T-cell (primary cell): ENCODE measurements at places on chromosomes 4 and X.

GRCh38 chr4:159764343-159764952 is 661.6 kb downstream of the RAPGEF2 start:
- no peak overlapping the region for H3K27ac ChIP-seq
- no peaks in the 10 kb centered on the region for H3K4me1 ChIP-seq
- no peak overlapping the region for H3K4me3 ChIP-seq
- no peaks in the 10 kb centered on the region for H3K27me3 ChIP-seq

DNA sequence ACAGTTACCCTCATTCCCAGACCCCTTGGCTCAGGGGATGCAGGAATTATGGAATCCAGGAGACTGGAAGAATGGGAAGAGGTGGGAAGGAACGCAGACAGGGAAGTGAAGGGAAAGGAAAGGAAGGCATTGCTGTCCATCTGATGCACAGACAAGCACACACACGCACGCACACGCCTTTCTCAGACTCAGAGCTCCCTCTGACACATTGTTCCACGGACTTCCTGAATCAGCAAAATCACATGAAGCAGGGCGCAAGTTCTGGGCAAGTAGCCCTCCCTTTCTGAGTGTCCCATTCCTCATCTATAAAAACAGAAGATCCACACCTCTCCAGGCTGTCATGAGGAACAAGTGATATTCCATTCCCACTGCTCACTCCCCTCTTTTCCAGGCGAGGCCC is 13.2 kb downstream of the IQSEC2 start:
- no peak overlapping the region for H3K4me3 ChIP-seq
- H3K4me1 ChIP-seq: peaks cover 6% of the 10 kb centered on the region
- no peak for DNase-seq
- H3K36me3 ChIP-seq: no peaks in the 10 kb centered on the region
- no peak overlapping the region for H3K27ac ChIP-seq
- no peaks in the 10 kb centered on the region for H3K27me3 ChIP-seq

DNA sequence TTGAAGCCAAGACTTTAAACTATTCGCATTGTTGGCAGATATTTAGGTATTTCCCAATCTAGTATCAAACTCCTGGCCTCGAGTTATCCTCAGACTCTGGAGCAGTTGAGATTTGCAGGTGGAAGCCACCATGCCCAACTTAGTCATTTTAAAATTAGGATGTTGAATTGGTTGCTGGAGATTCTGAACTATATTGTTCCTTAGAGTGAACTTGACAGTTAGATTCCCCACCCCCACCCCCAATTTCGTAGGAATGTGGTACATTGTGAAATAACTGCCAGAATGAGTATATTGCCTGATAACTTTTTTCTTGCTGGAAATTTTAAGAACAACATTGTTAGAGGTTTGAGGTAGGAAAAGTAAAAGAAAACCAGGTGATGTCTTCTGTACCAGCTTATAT is 2.3 kb downstream of the NOCT start:
- no peak for DNase-seq
- H3K4me3 ChIP-seq: no peak overlapping the region
- H3K27ac ChIP-seq: no peak overlapping the region
- no peaks in the 10 kb centered on the region for H3K36me3 ChIP-seq
- no peaks in the 10 kb centered on the region for H3K27me3 ChIP-seq

DNA sequence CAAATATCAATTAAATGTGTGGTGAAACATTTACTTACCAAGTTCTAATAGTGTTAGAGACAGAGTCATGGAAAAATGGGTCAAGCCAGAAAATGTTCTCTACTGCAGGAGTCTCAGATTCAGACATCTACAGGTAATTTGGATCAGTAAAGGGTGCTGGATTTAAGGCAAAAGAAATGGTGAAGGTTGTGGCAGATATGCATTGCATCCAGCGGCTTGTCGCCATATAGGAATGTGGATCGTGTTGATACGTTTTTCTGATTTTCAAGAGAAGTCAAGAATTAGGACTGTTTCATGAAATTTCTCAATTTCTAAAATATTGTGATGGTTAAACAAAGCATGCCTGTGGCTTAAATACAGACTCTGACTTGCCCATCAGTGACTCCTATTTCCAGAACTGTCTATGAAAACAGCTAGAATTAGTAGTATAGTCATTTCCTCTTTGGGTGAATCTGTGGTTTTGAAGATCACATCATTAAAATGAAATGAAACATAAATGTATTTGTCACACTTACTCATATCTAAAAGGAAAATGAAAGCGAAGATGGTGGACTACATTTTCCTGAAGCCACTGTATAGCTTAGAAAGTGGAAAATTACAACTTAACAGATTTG is 110.1 kb upstream of the VEGFC start:
- H3K4me3 ChIP-seq: no peak overlapping the region
- DNase-seq: no peak
- no peak overlapping the region for H3K27ac ChIP-seq
- H3K27me3 ChIP-seq: no peaks in the 10 kb centered on the region
- H3K4me1 ChIP-seq: no peaks in the 10 kb centered on the region

GRCh38 chrX:151825925-151826485 is 86.7 kb upstream of the MAGEA4 start:
- H3K27ac ChIP-seq: no peak overlapping the region
- H3K4me3 ChIP-seq: no peak overlapping the region
- peaks cover 2% of the 10 kb centered on the region for H3K27me3 ChIP-seq
- DNase-seq: no peak
- H3K4me1 ChIP-seq: no peaks in the 10 kb centered on the region
- no peaks in the 10 kb centered on the region for H3K36me3 ChIP-seq

DNA sequence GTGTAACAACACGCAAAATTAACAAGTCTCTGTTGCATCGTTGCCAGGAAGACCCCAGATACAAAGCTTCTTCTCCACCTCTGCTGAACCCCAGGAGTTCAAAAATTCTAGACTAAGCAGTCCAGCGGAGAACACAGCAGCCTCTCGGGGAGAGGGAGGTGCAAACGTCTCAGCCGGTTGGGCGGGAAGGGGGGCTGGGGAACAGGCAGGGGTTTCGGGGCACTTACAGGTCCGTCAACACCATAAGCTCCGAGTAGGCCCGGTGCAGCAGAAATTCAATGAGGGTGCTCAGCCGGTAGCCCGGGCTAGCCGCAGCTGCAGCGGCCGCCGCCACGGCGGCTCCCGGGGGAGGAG is 394 bp downstream of the MED14 start:
- no peaks in the 10 kb centered on the region for H3K27me3 ChIP-seq
- H3K27ac ChIP-seq: peak overlapping the region; percentile 96

GRCh38 chr4:15427701-15428100 is at the start of gene C1QTNF7:
C1QTNF7 (plus strand) TSS chr4:15428033; CDS start chr4:15435744, 7,711 bp downstream.
- no peak within 1 kb of the TSS for H3K27ac ChIP-seq
- no peaks in the 10 kb centered on the region for H3K4me1 ChIP-seq
- no peaks in the 10 kb centered on the region for H3K36me3 ChIP-seq

- no peak overlapping the region for H3K27ac ChIP-seq
- no peaks in the 10 kb centered on the region for H3K27me3 ChIP-seq
- DNase-seq: no peak
- no peak overlapping the region for H3K4me3 ChIP-seq
Observed at GRCh38 chr4:143348233-143349077, 11.8 kb downstream of the GAB1 start.

- no peaks in the 10 kb centered on the region for H3K36me3 ChIP-seq
- no peak for DNase-seq
- no peak overlapping the region for H3K27ac ChIP-seq
- H3K4me1 ChIP-seq: no peaks in the 10 kb centered on the region
Observed at GRCh38 chr4:42747971-42748370, 91.1 kb upstream of the ATP8A1 start.

GRCh38 chrX:19839770-19840254 is 47.6 kb downstream of the SH3KBP1 start:
- DNase-seq: no peak
- H3K27ac ChIP-seq: peak overlapping the region; percentile 56
- no peaks in the 10 kb centered on the region for H3K36me3 ChIP-seq
- no peak overlapping the region for H3K4me3 ChIP-seq

GRCh38 chrX:33840176-33840575 is 291.9 kb downstream of the FAM47A start:
- H3K27me3 ChIP-seq: no peaks in the 10 kb centered on the region
- H3K4me1 ChIP-seq: no peaks in the 10 kb centered on the region
- no peak for DNase-seq
- no peaks in the 10 kb centered on the region for H3K36me3 ChIP-seq
- H3K4me3 ChIP-seq: no peak overlapping the region

GRCh38 chr4:53527326-53527725 is 64.0 kb downstream of the LNX1 start:
- no peaks in the 10 kb centered on the region for H3K4me1 ChIP-seq
- H3K4me3 ChIP-seq: no peak overlapping the region
- no peak for DNase-seq
- no peaks in the 10 kb centered on the region for H3K36me3 ChIP-seq

- H3K36me3 ChIP-seq: no peaks in the 10 kb centered on the region
- no peak overlapping the region for H3K27ac ChIP-seq
- H3K27me3 ChIP-seq: no peaks in the 10 kb centered on the region
- peaks cover 68% of the 10 kb centered on the region for H3K4me1 ChIP-seq
- DNase-seq: no peak
- H3K4me3 ChIP-seq: peak overlapping the region; percentile 27
Observed at GRCh38 chr4:3301450-3302172, 8.8 kb downstream of the RGS12 start.
